ENCODE measurements at places on chromosomes 6 and 20.

- DNase-seq: no peak
These were observed 1.2 kb upstream of the ADGRF1 start for GRCh38 chr6:47043286-47043685.

DNA sequence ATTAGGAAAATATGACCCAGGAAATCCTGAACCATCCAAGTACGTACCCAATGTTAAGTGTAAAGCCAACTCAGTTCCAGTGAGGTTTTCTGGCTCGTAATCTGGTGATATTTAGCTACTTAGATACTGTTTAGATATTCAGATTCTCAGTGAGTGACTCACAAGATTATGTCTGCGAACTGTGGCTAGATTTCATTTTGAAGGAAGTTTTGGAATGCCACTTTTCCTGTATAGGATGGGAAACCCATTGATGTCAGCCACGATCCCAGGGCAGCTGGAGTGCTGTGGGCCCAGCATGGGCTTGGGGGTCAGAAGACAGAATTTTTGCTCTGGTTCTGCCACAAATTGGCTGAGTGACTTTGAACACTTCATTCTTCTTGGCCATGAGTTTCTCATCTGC is 76.3 kb downstream of the TMEM170B start:
- DNase-seq: no peak

DNA sequence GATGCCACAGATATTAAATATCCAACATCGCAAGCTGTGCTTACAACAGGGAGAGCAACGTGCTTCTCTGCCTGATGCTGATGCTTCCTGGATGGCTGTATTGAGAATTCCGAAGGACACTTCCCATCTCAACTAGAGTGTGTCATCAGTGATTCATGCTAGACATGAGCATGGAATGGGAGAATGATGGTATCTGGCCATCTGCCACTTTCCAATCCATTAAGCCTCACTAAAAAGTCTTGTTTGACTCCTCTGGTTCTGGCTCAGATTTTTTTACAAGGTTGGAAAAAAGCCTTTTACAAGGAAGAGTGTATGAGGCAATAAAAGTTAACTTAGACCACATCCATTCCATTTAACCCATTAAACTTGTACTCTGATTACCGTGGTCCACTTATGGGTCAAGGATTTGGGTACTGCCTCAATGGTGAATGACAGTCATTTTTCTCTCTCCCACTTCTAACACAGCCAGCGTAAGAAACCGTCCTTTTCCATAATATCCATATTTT is 265.3 kb downstream of the UST start:
- no peak for DNase-seq

DNA sequence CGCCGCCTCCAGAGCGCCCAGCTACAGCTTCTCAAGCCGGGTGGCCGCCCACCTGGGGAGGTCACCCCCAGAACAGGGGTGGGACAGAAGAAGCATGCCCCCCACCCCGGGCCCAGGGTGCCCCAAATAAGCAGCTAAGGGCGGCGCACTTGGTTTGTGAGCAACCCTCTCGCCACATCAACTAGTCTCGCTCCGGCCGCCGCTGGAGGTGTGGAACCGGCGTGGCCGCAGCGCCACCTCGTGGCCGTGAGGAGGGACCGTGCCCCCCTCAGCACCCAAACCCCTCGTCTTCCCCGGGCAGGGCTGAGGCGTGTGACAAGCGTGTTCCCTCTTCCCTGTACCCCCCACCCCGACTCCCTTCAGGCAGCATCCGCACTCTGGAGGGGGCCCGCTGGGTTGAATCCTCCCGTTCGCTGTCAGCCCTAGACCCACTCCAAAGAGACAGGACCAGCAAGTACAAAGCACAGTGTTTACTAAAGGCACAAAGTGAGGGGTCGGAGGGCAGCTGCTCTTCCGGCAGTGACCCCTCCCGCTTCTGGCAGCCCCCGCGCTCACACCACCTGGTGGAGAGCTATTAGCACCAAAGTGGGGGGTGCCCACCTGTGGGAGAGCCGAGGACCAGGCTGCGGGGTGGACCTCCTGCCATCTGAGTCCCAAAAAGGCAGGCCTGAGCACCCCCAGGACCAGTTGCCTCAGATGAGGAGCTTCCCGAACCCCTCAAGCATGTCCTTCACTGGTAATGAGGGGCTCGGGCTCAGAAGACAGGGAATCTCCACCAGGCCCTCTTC is 45.4 kb downstream of the MDFI start:
- DNase-seq: peak; percentile 25

GRCh38 chr6:137819740-137820139 is 47.3 kb upstream of the TNFAIP3 start:
- peak; percentile 35 for DNase-seq

GRCh38 chr6:93745306-93745705 is 325.9 kb upstream of the EPHA7 start:
- DNase-seq: no peak

- no peak for DNase-seq
These were observed 982.0 kb upstream of the FLRT3 start for GRCh38 chr20:15319439-15319838.

GRCh38 chr20:49344975-49345374 is 67.1 kb upstream of the ZNFX1 start:
- no peak for DNase-seq

DNA sequence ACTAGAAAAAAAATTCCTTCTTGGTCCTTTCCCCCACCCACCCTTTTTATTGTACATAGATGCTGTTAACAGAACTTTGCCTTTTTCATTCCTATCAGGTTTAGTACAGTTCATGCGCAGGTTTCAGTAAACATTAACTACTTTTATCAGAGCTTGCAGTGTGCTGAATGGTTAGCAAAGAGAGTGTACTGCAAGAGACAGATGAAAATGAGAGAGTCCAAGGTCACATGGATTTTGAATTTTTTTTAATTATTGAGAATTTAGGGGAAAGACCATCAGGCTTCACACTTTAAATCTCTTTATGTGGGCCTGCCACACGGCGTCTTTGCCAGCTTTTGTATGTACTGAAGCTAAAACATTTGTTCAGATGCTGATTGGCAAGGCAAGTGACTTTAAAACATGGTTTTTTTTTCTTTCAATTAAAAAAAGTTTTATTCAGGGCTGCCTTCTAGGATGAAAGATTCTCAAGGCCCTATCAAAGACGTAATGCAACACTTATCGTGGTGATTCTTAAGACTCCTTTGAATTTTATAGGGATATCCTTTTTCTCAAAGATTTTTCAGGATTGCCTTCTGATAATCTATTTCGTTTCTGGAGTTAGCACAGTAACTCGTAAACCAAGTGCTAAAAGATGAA is 32.2 kb downstream of the RREB1 start:
- no peak for DNase-seq

- no peak for DNase-seq
These were observed 693 bp downstream of the FAM50B start for GRCh38 chr6:3849681-3850450.

- DNase-seq: peak; percentile 62
These were observed 23.7 kb downstream of the HLA-A start for GRCh38 chr6:29965873-29966601.

DNA sequence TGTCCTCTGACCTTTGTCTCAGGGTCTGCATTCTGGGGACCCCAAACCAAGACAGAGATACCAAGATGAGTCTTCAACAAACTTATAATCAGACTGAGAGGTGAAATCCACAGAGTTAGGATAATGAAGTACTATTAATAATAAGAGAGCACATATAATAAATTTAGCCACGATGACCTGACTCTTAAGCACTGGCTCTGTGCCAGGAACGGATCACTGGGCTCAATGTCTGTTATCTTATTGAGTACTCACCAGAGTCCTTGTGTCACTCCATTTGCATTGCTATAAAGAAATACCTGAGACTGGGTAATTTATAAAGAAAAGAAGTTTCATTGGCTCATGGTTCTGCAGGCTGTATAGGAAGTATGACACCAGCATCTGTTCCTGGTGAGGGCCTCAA is 18.9 kb upstream of the ITPR3 start:
- DNase-seq: no peak

GRCh38 chr20:37501940-37502339 is 19.1 kb upstream of the NNAT start:
- DNase-seq: no peak

GRCh38 chr6:6332811-6333244 is 12.4 kb upstream of the F13A1 start:
- no peak for DNase-seq

GRCh38 chr6:136920671-136921380 is 1.3 kb upstream of the SLC35D3 start:
- no peak for DNase-seq

DNA sequence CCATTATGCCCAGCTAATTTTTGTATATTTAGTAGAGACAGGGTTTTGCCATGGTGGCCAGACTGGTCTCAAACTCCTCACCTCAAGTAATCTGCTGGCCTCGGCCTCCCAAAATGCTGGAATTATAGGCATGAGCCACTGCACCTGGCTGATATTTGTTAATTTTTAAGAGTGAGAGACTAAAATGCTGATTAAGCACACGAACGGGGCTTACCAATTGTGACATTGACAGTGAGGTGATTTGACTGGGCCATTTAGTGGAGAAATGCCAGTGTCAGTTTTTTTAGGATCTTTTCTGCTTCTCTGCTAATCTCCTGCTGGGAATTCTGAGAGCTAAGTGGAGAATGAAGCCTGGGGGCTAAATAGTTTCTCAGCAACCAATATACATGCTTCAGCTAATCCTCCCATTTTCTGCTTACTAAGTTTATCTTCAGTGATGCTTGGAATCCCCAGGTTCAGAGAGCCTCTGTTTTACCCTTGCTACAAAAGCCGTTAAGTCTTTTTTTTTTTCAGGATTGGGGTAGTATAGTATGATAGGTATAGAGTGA is 9.8 kb upstream of the DEFB123 start:
- no peak for DNase-seq

- no peak for DNase-seq
These were observed 176.7 kb upstream of the HSF2 start for GRCh38 chr6:122222761-122223160.

DNA sequence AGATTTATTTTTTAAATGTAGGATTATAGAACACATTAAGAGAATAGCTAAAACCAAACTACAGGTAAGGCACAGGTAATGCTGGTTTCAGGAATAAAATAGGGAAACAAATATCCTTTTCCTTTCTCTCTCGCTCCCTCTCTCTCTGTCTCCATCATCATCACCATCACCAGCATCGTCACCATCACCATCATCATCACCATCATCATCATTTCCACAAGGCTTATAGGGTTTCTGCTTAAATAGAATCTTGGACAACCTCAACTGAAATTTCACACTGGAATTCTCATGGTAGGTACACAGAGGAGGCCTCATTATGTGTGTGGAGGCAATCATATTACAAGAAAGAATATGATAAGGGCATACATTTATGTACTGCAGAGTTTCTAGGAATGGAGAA is 823.6 kb downstream of the MAFB start:
- no peak for DNase-seq

GRCh38 chr6:118935331-118935668 is 341 bp upstream of the MCM9 start:
- no peak for DNase-seq

DNA sequence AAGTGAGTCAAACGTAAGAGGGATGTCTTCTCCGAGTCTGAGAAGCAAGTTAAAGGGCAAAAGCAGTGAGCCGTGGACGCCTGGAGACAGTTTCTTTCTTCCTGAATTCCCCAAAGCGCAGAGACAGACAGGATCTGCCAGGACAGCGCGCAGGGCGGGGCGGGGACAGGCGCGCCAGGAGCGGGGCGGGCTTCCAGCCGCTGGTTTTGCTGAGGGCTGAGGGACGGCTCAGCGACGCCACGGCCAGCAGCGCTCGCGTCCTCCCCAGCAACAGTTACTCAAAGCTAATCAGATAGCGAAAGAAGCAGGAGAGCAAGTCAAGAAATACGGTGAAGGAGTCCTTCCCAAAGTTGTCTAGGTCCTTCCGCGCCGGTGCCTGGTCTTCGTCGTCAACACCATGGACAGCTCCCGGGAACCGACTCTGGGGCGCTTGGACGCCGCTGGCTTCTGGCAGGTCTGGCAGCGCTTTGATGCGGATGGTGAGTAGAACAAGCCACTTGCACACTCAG is at the start of gene SCGN:
SCGN (plus strand) TSS at position 209 of the 509 bp plus-strand sequence; CDS start at position 398, 189 bp downstream.
- no peak for DNase-seq

DNA sequence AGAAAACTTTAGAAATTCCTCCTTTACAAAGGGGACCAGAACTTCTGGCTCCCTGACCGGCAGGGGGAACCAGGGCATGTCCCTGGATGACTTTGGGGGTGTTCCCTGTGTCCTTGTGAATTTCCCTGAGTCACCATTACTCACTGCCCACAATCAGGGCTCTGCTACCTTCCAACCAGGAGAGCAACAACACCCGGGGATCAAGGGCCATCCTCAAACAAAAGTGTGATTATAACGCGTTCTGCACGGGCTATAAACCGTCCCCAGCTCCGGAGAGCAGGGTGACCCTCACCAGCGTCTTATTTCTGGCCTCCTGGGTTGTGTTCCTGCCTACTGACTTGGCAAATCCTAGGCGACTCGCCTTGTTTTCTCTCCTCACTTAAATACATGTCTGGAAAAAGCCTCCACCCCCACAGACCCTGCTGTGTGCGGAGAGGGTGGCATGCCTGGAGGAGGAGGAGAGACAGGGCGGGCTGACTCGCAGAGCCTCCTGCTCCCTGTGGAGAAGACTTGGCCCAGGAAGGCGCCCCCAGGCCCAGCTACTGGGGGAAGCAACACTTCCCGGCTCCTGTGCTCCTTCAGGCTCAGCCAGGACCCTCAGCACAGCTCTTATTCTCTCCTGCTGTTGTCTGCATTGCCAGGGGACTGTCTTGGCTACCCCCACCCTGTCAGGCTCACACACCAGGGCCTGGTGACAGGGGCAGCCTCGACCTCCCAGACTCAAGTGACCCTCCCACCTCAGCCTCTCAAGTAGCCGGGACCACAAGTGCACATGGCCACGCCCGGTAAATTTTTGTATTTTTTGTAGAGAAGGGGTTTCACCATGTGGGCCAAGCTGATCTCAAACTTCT is 54.1 kb downstream of the FGD2 start:
- DNase-seq: no peak

- DNase-seq: no peak
These were observed 47.2 kb downstream of the FOXF2 start for GRCh38 chr6:1436334-1437306.

GRCh38 chr6:126826166-126826714 is 292.2 kb upstream of the RSPO3 start:
- DNase-seq: no peak

DNA sequence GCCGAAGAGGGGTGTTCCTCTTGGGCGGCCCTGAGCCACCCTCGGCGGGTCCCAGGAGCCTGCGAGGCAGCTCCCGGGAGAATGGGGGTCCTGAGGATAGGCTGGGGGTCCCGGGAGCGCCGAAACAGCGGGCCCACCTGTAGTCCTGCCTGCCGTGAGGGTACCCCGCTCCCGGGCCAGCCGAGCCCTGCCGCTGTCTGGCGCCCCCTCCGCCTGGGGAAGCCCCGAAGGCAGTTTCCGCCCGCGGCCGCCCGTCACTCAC is 280 bp downstream of the SPATA2 start:
- no peak for DNase-seq

DNA sequence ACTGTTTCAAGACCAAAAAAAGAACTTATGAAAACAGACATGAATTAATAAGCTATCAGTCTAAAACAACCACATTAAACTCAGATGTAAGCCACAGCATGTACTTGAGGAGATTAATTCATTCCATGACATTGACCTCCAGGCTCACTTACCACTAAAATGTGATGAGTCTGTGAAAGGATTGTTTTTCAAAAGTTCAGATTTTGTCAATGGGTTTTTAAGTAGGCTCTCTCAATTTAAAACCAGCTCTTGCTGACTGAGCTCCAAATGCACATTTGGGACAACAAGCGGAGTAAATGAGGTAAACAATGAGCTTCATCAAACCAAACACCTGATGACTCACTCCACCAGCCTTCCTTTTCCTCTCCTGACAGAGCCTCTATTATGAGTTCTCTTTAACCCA is 197.0 kb downstream of the SIM1 start:
- DNase-seq: no peak

- DNase-seq: no peak
These were observed 46.0 kb downstream of the PLCG1 start for GRCh38 chr20:41183391-41183790.

GRCh38 chr20:59042151-59042795 is at the start of gene PRELID3B:
Gene PRELID3B (minus strand): TSS chr20:59042786. CDS start chr20:59042730, 56 bp downstream.
- no peak for DNase-seq
